Stimulated activated CD4-positive, alpha-beta T cell treated with anti-CD3 and anti-CD28 coated beads, Interleukin-15, amount 100 ng/mL, for 1 hour (primary cell): ENCODE measurements at places on chromosomes 4 and X.

DNA sequence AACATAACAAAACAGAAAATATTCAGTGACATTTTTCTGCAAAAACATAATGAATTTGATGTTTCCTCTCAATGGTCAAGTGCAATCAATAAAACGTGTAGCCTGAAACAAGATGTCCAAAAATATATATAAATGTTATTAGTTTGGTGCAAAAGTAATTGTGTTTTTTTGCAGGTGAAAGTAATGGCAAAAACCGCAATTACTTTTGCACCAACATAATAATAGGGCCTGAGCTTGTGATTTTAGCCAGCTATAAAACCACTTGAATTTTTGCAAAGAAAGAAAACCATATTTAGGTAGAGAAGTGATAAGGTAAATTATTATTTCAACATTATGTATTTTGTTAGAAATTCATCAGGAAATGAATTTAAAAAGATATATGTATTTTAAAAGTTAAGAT is 475.3 kb upstream of the AMOT start:
- DNase-seq: no peak

- no peak for DNase-seq
Measured at GRCh38 chrX:140948827-140949226, 53.6 kb upstream of the SPANXB1 start.

- no peak for DNase-seq
Measured at GRCh38 chr4:47933840-47934239, 19.5 kb upstream of the NFXL1 start.

- DNase-seq: no peak
Measured at GRCh38 chr4:78477276-78477675, 74.3 kb upstream of the ANXA3 start.

GRCh38 chrX:33138677-33139249 is 72.6 kb downstream of the DMD start:
- no peak for DNase-seq

GRCh38 chr4:38094419-38094818 is 134.2 kb downstream of the PTTG2 start:
- DNase-seq: no peak

DNA sequence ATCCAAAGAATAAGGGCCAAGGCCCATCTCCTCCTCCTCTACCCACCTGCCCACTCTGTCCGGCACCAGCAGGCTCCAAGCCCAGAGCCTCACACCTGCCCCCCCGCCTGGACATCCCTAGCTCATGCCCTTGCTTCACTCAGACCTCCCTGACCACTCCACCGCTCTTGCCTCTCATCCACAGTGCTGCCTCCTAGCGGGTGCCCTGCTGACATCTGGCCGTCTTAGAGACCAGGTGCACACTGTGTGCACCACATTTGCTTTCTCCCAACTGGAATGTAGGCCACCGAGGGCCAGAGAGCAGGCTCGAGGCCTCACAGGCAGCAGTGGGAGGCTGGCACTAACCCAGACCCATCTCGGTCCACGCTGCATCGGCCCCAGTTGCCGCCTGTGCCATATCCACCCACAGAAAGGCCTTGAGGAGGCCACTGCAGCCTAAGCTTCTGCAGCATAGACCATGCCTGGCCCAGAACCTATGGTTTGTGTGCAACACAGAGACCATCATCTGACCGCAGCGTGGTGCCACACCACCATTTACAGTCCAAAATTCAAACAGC is 13.5 kb downstream of the LETM1 start:
- DNase-seq: no peak

DNA sequence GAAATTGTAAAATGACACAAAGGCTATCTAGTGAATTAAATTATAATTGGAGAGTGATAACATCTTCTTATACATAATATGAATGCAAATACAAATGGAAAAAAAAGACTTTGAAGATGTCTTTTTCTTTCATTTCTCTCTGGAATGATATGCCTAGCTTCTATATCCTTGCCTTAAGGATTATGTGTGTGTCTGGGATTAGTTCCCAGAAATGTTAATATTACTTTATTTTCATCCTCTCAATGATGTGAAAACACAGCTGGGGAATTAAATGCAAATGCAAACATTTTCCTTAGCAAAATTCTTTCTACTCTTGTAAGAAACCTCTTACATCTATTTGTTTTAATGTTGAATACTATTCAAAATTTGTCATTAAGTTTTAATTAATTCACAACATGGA is 441.9 kb downstream of the FSTL5 start:
- DNase-seq: no peak

- DNase-seq: no peak
Measured at GRCh38 chr4:16833722-16834121, 64.7 kb downstream of the LDB2 start.

DNA sequence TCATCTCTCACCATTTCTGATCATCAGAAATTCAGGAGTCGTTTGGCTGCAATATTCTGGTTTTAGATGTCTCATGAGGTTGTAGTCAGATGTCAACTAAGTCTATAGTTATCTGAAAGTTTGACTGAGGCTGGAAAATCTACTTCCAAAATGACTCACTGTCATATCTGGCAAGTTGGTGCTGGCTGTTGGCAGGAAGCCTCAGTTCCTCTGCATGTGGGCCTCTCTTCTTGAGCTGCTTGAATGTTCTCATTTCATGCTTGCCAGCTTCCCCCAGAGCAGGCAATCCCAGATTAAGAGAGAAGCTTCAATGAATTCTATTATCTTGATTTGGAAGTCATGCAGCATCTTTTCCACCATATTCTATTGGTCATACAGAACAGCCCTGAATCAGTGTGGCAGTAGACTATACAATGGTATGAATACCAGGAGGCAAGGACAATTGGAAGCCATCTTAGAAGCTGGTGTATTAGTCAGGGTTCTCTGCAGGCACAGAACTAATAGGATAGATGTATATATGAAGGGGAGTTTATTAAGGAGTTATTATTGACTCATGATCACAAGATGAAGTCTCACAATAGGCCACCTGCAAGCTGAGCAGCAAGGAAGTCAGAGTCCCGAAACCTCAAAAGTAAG is 46.8 kb upstream of the ELF2 start:
- DNase-seq: no peak

DNA sequence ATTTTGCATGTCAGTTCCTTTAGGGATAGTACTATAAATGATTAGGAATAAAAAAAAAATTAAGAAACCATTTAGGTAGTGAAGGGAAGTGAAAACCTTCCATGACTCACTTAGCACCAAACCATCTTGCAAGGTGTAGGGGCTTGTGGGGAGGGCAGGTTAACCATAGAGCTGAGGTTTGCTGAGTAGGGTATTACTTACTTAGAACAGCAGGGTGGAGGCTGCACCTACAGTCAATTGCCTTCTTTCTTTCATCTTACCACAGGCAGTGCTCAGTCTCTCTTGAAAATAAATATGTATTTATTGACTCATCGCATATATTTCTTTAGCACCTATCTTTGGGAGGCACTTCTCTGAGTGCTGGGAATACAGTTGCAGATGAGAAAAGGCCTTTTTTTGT is 104.9 kb upstream of the GIMD1 start:
- DNase-seq: no peak

GRCh38 chrX:102067966-102068723 is 57.3 kb upstream of the TCEAL2 start:
- DNase-seq: no peak

DNA sequence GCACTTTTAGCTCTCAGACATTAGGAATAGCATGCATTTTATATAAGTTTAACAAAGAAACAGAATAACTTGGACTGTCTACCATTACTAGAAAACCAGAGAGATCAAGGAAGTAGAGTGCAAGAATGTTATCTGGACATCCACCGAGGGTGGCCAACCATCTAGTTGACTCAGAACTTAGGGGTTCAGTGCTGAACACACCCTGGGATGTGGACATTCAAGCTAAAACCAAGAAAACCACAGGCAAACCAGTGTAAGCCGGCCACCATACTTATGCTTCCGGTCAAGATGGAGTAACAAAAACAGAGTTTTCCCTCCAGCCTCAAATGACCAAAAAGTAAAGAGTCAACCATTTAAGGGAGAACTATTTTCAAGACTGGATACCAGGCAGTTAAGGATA is 181.4 kb upstream of the MXRA5 start:
- no peak for DNase-seq
